ENCODE measurements at places on chromosomes 16 and 17.
A peak's percentile ranks its signal among the peaks of the same experiment; 100 is the strongest.

DNA sequence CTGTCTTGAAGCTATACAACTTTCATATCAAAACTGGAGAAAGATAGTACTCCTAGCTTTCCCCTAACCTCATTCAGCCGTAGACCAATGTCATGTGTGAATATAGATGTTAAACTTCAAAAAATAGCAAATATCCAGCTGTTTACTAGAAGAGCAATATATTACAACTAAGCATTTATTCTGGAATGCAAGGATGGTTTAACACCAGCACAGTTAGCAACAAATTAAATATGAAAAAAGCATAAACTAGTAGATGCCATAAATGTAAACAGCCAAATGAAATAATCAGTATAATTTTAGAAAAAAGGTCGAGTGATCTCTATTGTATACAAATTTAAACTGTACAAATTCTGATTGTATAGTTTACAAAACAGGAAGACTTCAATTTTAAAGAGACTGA is 59.7 kb downstream of the SDR42E1 start:
- no peak for DNase-seq

DNA sequence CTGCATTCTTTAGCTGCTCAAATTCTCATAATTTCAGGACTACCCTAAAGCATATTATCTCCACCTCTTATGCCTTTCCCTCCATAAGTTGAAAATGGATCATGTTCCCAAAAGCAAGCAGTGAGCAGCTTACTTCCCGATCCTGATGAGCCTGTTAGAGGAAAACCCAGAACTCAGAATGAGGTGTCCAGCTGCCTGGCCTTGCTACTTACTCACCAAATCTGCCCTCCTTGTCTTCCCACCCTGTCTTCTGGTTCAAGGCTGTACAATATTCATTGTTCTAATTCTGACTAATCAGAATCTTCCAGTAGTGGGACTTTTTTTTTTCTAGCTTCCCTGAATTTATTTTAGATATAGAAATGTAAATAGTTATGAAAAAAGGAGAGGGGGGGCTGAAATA is 10.8 kb downstream of the LYRM1 start:
- DNase-seq = peak; percentile 16

DNA sequence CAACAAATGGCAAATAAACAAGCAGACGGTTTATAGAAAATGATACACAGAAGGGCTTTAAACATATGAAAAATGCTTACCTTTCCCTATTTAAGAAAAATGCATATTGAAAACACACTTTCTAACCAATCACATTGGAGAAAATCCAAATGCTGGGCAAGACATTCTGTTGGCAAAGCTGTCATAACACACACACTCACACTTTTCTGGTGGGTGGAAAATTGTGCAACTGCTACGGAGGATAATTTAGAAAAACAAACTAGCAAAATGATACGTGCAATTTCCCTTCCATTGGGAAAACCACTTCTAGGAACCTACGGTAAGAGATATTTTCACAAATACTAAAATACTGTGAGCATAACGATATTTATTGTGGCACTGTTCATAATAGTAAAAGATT is 9.8 kb upstream of the MYH3 start:
- DNase-seq = no peak

DNA sequence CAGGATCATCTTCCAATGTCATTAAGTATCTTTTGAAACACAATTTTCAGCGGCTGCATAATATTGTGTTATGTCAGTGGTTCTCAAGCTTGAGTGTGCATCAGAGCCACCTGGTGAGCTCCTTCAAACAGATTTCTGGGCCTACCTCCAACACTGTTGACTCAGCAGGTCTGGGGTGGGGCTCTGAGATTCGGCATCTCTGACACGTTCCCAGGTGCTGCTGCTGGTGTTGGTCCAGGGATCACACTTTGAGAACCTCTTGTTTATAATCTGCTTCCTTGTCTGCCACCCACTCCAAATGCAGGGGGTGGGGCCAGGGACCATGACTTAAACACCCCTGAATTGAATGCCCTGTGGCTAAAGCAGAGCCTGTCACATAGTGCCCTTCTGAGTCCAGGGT is 73.8 kb upstream of the HNF1B start:
- peak; percentile 9 for DNase-seq

GRCh38 chr16:81310045-81310644 is 4.6 kb upstream of the GAN start:
- no peak for DNase-seq

GRCh38 chr16:89565506-89566372 is 5.3 kb downstream of the RPL13 start:
- DNase-seq = no peak

GRCh38 chr17:1494203-1494602 is 1.7 kb upstream of the MYO1C start:
- no peak for DNase-seq

DNA sequence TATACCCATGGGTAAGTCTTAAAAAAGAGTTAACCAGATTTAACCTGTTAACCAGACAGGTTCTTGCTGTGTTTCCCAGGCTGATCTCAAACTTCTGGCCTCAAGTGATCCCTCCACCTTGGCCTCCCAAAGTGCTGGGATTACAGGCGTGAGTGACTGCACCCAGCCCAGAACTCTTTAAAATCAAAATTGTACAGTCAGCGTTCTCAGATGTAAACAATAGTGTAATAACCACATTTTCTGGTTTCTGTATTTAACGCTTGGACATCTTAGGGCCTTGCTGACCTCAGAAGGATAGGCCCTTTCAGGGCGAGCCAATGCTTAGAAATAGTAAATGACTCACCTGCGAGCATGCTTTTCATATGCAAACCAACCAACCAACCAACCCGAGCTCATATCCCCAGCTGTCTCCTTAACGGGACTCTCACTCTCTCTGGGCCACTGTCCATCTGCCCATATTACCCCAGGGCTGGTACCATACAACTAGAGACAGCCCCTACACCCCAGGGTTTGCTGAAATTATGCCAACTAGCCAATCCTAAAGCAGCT is 415.0 kb upstream of the XYLT1 start:
- DNase-seq = no peak

DNA sequence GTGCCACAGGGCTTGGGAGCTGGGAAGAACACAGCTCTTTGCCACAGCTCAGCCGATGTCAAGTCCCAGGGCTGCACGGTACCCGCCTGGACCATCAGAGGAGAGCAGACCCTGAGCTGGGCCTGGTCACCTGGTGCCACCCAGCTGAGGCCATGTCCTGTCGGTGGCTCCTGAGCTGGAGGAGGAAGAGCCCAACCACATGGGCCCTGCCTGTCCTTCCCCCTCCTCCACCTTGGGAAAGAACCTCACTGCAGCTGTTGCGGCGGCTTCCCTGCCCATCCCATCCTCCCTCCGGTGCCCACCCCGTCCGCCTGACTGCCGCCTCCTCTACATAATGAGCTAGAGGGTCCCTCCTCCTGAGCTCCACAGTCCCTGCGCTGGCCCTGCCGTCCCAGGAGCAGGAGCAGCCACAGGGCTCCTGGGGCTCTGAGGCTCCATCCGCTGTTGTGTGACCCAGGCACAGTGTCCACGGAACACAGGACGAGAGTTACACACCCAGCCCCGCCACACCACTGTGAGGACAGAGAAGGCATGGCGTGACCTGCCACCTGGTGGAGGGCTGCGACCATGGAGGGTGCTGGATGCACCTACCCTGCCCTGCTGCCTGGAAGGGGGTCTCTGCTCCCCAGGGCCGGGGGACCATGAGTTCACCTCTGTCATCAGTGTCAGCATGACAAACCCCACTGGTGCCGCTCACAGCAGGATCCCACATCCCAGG is 21.4 kb upstream of the CHMP6 start:
- DNase-seq = peak; percentile 17

- no peak for DNase-seq
These were observed 65.1 kb upstream of the METRNL start for GRCh38 chr17:83014297-83014696.

DNA sequence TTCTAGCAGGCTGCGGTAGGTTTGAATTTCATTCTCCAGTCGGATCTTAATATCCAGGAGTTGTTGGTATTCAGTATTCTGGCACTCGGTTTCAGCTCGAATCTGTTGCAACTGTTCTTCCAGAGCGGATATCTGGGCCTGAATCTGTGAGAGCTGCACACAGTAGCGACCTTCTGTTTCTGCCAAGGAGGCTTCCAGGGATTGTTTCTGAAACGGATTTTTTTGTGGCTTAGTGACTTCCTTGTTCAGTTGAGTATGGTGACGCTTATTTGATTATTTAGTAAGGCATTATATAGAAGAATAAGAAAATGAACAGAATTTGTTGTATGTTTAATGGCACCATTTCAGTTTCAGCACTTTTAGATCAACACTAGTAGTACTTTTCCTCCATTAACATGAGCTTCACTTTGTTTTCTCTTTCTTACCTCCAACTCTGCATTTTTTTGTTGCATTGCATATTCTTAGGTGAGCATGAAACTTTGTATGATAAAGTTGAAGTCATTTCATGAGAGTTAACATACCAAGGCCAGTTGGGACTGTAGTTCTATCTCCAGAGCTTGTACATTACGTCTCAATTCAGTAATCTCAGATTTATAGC is 2.8 kb downstream of the KRT10 start:
- no peak for DNase-seq

- no peak for DNase-seq
These were observed 419.0 kb upstream of the CDH11 start for GRCh38 chr16:65540901-65541300.

- no peak for DNase-seq
These were observed 2.5 kb upstream of the ATP5MC1 start for GRCh38 chr17:48890086-48890485.

- no peak for DNase-seq
These were observed 25.5 kb downstream of the ADAMTS18 start for GRCh38 chr16:77409311-77409710.

- DNase-seq = no peak
These were observed 7.3 kb downstream of the VAT1 start for GRCh38 chr17:43014649-43015542.

DNA sequence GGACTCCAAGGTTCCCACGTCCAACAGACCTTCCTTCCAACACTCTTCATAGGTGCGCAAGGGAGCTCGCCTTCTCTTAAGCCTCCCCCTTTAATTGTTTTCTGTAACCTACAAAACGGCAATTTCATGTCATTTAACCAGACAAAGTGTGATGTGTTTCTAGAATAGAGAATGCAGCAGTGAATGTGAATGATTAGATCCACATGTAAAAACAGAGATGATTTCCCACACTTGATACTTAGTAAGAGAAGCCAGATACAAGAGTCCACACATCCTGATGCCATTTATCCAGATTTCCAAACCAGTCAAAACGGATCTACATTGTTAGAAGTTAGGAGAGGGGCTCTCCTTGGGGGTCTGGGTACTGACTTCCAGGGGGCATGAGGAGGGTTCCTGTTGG is 89.3 kb downstream of the IRF8 start:
- no peak for DNase-seq

DNA sequence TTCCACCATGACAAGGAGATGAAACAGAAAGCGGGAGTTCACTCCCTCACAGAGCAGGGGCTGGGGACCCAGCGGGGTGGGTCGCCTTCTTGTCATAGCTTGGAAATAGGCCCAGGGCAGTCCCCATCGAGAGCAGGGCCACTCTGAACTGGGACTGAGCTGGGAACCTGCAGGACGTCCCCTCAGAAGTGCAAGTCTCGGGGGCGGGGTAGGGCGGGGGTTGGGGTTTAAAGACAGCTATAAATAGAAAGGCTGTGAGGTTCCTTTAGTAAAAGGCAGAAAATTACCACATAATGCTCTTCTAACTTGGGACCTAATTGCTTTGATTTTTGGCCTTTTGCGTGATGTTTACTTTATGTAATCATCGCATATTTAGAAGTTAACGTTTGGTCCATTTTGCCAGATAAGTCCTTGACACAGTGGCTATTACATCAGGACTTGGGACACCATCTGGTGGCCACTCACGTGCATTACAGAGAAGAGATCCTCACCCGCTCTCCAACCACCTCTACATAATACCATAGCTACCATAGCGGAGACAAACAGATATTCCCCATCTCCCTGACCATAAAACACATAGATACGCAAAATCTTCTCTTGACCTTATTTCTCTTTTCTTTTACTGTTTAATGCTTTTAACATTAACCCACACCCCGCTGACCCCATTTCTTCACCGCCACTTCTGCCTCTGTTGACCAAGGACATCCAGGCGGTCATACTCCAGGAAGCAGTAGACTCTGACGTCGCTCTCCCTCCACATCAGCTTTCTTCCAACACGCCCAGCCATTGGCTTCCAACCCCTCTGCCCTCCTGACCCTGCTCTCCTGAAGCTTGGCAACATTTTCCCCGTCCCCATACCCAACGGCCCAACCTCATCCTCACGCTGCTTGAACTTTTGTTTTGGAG is 27.5 kb upstream of the PIK3R6 start:
- peak; percentile 23 for DNase-seq

GRCh38 chr17:35521150-35521549 is 16.3 kb downstream of the SLFN12L start:
- DNase-seq = no peak

GRCh38 chr17:81428121-81428515 is 32.9 kb downstream of the BAHCC1 start:
- DNase-seq = no peak

DNA sequence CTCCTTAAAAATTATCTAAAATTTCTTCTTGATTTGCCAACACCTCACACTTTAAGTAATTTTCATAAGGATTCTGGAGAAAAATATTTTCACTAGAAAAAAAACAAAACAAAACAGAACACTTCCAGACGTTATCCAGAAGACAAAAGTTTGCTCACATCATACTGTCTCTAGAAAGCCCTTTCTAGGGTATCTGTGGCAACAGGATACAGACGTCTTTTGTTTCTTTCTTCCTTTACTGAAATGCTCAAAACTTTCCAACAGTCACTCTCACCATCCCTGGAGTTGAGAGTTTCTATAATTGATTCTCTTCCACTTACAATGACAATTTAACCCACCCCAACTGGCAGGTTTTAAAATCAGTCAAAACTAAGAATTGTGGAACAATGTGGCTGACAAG is 2.6 kb downstream of the ZC3H7A start:
- no peak for DNase-seq

- DNase-seq = no peak
These were observed 30.7 kb upstream of the SOX9 start for GRCh38 chr17:72090108-72090507.

GRCh38 chr16:67459861-67460150 is 21.2 kb downstream of the ATP6V0D1 start:
- DNase-seq = no peak

GRCh38 chr16:12601290-12601900 is 202.3 kb downstream of the CPPED1 start:
- no peak for DNase-seq

DNA sequence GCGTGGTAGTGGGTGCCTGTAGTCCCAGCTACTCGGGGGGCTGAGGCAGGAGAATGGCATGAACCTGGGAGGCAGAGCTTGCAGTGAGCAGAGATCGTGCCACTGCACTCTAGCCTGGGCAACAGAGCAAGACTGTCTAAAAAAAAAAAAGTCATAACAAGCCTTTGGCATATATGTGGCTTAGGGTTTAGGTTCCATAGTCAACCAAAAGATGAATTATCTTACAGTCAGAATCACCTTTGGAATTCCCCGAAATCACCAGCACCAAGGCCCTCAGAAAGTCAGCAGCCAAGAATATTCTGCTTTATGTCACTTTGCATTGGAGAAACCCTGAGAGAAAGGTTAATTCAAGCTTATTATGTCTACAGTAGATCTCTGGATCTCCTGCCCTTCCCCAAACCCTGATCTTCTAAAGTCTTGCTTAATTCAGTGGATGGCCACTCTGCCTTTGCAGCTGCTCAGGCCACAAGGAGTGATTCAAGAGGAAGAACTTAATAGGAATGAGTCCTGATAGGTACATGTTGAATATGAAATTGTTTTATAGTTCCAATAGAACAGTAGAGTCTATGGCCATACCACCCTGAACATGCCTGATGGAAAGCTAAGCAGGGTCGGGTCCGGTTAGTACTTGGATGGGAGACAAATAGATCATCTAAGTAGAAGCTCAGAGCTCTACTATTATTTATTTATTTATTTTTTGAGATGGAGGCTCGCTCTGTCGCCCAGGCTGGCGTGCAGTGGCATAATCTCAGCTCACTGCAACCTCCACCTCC is 196.0 kb upstream of the CACNG5 start:
- DNase-seq = no peak
